ENCODE measurements at places on chromosomes 1 and 21.
A peak's percentile ranks its signal among the peaks of the same experiment; 100 is the strongest.

DNA sequence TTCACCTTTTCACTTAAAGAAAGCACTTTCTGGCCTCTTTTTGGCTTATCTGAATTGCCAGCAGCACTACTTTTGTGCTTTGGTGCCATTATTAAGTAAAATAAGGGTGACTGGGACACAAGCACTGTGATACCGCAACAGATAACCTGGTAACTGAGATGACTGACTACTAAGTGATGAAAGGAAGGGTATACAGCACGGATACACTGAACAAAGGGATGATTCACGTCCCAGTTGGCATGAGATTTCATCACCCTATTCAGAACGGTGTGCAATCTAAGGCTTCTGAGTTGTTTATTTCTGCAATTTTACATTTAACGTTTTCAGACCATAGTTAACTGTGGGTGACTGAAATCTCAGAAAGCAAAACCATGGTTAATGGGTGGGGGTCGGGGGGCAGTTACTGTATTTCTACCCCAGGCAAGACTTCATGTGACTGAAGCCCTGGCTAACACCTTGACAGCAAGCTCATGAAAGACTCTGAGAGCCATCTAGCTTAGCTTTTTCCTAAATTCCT, 102.8 kb downstream of the CLIC6 start:
- peak; percentile 73 for DNase-seq

GRCh38 chr1:198672124-198672523, 33.3 kb downstream of the PTPRC start:
- DNase-seq: peak; percentile 90

- no peak for DNase-seq
Measured at GRCh38 chr1:42551180-42551579, 88.1 kb downstream of the CCDC30 start.

GRCh38 chr1:219798283-219799030, 129.9 kb downstream of the SLC30A10 start:
- DNase-seq: peak; percentile 81

GRCh38 chr1:4084048-4084431, 184.0 kb upstream of the C1orf174 start:
- DNase-seq: no peak

- peak; percentile 10 for DNase-seq
Measured at GRCh38 chr1:65630855-65631254, 161.8 kb upstream of the PDE4B start.

DNA sequence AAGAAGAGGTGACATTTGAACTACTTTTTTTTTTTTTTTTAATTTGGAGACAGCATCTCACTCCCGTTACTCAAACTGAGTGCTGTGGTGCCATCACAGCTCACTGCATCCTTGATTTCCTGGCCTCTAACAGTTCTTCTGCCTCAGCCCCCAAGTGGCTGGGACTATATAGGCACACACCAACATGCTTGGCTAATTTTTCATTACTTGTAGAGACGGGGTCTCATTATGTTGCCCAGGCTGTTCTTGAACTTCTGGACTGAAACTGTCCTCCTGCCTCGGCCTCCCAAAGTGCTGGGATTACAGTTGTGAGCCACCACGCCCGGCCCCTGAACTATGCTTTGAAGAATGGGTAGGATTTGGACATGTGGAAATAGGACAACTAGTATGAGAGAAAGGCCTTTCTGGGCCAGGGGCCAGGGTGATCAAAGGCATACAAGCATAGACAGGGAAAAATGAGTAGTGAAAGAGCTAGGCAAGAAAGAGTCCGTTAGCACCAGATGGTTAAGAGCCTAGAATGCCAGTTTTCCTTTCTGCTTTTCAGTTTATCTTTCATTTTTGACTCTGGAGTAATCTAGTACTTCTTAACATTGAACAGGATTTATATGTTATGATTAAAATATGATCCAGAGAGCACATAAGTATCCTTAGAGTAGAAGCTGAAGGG, 6.3 kb downstream of the RABGAP1L start:
- no peak for DNase-seq

- DNase-seq: no peak
Measured at GRCh38 chr1:232493869-232494268, 136.1 kb downstream of the SIPA1L2 start.

GRCh38 chr1:107344268-107344760, 203.5 kb downstream of the NTNG1 start:
- no peak for DNase-seq

- DNase-seq: no peak
Measured at GRCh38 chr1:200755456-200755855, 16.8 kb downstream of the CAMSAP2 start.

DNA sequence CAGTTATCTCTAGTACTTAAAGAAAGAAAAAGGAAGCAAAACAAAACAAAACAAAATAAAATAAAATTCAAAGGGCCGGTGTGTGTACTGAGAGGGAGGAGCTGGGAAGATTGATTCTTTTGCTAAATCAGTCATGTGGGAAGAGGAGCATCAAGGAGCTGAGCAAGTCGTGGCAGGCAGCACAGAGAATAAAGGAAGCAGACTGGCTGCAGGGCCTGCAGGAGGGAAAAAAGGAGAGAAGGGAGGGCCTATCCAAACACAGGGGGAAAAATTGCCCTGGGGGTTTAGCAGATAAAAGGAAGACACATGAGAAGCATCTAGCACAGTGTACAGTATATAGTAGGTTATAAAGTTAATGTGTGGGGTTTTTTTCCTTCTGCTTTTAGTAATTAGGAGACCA, 27.6 kb downstream of the AGO4 start:
- DNase-seq: no peak

- DNase-seq: no peak
Measured at GRCh38 chr1:166017395-166017794, 149.4 kb downstream of the FAM78B start.

GRCh38 chr1:220067269-220068204, 21.2 kb upstream of the EPRS1 start:
- DNase-seq: peak; percentile 79

- peak; percentile 39 for DNase-seq
Measured at GRCh38 chr1:74468982-74469603, 43.3 kb downstream of the LRRC53 start.

DNA sequence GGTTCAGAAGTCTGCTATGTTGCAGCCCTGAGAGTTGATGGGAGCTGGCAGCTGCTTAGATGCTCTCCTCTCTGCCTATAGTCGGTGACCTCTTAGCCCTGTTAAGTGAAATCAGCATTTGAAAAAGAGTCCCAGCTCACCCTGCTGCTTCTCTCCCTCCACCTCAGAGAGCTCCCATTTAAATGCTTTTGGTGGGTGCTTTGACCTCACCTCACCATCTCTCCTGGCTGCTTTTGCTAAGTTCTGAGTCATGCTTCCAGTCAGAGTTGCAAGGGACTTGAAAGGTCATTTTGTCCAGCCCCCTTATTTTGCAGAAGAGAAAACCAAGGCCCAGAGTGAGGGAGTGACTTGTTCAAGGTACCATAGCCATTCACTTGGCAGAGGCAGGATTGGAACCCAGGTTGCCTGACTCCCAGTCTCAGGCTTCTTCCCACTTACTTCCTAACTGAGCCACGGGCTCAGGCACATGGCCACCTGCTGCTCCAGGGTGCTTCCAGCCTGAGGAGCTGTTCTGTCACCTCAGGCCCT, 3.3 kb downstream of the MAPKAPK2 start:
- DNase-seq: peak; percentile 39

DNA sequence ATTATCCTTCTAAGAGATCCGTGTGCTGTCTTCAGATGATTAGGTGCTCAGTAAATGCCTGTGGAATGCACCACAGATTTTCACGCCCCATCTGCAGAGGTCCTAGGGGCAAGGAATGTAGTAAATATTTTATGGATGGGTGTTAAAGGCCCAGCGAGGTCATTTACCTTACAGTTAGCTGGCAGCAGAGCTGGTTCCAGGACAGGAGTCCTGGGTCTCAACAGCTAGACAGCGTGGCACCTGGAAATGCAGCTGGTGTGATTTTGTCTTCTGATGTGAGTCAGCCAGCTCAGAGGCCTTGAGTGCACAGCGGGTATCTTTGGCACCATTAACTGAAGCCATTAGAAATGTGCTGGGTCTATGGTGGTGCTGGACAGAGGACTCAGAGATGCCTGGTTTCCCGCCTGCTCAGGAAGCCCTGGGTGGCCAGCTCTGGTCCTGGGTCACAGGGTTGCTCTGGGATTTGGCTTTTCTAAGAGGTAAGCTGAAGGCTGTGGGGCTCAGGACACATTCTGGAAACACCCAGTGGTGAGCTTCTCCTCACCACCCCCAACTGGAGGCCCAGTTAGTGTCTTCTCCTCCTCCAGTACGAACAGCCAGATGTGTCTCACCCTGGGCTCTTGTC, 65.5 kb downstream of the DDX20 start:
- DNase-seq: no peak

Measured in fibroblast of skin of right biceps (primary cell).